ENCODE measurements at places on chromosomes 16 and 17.

DNA sequence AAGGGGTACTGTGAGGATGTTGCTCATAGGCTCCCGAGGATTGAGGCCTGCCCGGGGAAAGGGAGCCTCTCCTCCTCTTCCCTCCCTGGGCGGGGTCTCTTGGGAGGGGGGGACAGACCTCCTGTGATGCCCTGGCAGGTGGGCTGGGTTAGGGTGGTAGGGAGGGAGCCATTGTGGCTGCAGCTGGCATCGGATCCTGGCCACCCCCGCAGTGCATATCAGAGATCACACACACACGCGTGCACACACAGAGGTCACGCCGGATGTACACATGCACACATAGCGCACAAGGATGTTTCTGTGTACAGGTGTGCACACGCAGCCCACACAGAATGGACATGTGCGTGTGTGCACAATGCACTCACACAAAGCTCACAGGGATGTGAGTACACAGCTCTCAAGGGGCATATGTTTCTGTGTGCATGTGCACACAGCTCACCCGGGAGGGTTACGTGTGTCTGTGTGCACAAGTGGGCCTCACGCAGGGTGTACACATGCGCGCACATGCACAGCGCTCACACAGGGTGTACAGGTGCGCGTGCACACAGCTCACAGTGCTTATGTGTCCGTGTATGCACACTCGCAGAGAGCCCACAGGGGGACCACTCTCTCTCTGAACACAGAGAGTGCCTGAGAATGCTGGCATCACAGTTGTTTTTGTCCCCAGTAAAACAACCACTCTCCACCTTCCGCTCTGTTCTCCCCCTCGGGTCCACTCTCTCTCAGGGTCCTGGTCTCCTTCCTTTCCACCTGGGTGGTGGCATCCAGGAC is 2.4 kb downstream of the GJD3 start:
- peak; percentile 9 for ATAC-seq

- no peak for ATAC-seq
These were observed 23.5 kb downstream of the TNRC6A start for GRCh38 chr16:24753000-24753399.

DNA sequence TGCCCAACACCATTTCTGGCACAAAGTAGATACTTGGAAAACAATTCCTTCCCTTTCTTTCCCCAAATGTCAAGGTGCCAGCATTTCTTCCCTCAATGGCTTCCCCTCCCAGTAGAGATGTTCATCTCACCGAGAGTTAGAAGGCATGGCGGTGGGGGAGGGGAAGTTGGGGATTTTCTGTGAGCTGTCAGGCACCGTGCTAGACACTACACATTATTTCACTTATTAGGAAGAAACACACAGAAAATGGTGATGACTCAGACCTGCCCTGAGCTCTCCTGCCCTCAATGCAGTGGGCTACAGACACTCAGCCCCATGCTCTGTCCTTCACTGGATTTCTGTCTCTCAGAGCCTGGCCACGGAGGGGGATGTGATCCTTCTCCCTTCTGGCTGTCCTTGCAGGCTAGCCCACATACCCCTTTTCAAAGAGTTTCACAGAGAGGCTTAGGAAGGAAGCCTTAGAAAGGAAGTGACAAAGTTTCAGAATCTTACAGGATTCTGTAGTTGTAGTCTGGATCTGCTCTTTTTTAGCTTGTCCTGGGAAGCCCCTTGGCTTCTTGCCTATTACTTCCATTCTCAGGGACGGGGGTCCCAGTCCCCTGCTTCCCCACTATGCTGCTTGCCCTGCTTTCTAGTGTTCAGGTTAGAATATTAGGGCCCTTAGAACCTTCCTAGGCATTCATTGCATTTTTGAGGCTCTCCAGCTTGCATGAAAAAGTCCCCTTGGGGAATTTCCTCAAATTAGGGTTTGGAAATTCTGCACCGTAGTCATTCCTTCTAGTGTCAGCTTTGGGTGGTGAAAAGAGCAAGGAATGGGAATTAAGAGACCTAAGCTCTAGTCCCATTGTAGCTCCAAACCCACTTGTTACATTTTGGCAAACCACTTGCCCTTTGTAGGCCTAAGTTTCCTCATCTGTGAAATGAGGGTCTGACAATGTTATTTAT is 12.2 kb upstream of the CCL5 start:
- ATAC-seq = peak; percentile 64

DNA sequence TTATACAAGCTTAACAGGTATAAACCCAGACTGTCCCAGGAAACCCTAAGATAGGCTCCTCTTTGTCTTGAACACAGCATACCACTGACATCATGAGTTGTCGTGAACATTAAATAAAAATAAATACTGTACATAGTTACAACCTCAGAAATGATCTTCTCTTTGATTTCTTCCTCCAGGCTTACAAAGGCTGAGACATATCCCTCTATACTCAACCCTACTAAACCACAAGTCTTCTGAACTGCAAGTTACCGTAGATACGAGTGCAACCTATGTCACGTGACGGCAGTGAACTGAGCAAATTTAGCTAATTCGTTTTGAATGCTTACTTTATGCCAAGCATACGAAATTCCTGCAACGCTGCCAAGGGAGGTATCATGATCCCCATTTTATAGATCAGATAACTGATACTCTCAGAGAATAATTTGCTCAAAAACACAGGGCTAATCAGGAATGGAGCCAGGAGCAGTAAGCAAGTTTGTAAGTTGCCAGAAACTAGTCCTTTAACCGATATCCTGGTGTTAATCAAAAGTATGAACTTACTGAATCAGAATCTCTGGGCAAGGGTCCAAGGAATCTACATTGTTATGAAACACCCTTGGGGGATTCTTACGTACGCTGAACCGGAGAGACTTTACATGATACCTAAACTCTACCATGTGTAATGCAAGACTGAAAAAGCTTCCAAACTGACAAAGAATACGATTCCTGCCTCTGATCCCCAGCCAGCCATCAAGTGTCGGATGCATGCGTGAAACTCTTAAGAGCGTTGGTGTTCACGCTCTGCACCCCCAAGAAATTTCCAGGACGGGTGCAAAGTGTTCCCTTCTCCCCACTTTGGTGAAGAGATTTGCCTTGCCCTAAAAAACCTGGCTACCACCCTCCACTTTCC is 106.2 kb downstream of the XYLT1 start:
- ATAC-seq = no peak

- no peak for ATAC-seq
These were observed 170.7 kb downstream of the NTN1 start for GRCh38 chr17:9192010-9192409.

GRCh38 chr17:44995436-44996001 is 27.4 kb upstream of the C1QL1 start:
- ATAC-seq = no peak

- no peak for ATAC-seq
These were observed 4.8 kb upstream of the AARSD1 start for GRCh38 chr17:42969001-42969581.

DNA sequence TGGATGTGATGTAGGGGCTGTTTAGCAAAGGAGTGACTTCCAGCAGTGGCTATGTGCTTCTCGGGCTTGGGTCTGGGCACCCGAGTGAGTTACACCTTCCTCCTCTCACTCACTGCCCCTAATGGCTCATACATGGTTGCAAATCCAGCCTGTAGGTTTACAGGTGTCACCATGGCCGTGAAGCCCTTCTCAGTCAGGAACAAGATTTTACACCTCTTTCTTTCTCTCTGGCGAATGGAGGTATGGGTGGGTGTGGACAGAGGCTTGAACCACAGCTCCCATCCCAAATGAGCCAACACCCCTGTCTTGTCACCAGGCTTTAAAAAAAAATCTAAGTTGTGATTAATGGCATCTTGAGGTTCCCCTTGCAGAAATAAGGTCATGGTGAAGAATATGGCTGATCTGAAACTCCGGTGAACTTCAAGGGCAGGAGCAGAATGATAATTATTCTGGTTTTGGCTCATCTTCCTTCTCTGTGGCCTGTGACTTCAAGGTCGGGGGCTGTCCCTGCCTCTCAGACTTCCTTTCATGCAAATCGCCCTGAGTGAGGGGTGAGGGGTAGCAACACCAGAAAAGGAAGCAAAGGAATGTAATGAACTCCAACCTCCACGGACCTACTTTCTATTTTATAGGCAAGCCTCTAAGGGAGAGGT is 331.2 kb downstream of the MAF start:
- peak; percentile 94 for ATAC-seq

- ATAC-seq = no peak
These were observed 36.7 kb downstream of the CCDC57 start for GRCh38 chr17:82175951-82176350.

DNA sequence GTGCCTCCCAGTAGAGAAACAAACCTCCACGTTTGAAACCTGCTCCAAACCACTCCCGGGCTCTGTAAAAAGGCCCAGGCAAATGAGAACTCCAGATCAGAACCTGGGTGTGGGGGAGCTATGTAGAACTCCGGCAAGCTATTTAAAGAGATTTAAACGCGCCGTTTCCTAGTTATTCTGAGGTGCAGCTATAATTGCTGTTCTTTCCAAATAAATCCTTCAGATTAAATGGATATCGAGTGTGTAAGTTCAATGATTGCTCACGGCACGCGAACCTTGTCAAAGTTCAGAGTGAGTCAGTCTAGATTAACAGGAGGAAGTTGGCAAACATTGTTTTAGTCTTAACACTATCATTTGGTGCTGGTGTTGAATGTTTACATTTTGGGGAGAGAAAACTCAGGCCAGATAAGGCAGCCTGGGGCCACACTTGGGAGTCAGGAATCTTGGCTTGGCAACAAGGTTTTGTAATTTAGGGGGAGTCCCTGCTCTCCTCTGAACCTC is 92.9 kb upstream of the SALL1 start:
- ATAC-seq = no peak

DNA sequence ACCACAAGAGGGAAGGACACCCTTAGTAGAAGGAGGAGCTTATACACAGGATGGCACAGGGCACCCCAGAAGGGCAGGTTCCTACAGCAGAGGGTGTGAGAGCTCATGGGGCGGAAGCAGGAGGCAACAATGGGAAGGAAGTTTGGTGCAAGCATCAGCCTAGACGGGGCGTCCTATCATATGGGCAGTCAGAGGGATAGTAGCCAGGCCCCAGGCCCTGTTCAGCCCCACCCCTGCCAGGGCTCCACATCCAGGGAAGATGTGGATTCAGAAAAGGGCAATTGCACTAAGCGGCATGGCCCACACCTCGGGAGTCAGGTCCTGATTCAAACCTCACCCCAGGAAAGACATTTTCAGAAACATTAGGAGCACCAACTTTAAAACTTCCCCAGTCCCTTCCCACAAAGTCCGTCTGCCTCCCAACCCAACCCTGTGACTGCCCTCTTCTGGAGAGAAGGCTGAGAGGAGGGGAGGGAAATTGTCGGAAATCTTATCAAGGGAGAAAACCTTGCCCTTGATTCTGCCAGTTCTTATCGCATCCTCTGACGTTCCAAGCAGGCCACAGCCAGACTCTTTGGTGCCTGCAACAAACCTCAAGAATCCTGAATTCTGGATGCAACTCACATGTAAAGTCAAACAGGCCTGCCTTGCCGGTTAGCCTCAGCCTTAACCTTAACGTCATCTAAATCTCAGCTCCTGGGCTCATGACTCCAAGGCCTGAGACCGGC is 198.8 kb upstream of the CDH5 start:
- no peak for ATAC-seq

GRCh38 chr16:86270696-86271095 is 239.6 kb upstream of the FOXF1 start:
- no peak for ATAC-seq

GRCh38 chr16:71711789-71712188 is 12.7 kb downstream of the PHLPP2 start:
- no peak for ATAC-seq

DNA sequence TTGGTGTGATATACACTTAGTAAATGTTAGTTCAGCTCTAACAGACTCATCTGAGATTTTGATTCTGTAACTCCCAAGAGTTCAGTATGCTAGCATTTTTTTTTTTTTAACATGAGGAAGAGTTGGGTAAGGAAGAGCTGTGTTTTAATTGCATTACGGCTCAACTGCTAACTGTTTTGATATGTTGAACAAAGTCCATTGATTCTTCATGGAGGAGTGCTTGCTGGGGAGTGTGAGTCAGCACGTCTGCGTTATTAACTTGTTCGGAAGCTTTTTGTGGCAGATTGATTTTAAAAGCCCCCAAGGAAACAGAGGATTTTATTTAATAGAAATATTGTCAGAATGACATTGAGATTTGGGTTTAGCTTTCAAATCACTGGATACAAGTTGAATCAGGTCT is 45.8 kb downstream of the PITPNC1 start:
- ATAC-seq = no peak

DNA sequence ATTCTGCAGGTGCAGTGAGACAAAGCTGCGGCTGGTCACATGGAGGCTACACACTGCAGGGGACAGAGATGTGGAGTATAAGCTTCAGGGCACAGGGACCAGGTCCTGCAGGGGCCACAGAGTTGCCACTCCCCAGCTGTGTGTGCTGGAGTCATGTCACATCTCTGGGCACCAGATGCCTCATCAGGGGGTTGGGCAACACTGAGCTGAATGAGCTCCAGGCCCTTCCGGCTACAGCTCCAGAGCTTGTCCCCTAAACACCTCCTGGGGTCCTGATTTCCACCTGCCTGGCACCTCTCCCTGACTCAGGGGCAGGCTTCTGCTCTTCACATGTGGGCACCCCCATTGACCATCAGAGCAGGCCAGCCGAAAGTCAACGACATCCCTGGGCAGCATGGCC is 32.5 kb downstream of the SPHK1 start:
- ATAC-seq = no peak

- ATAC-seq = no peak
These were observed 1.6 kb downstream of the CD300LG start for GRCh38 chr17:43848601-43849000.

DNA sequence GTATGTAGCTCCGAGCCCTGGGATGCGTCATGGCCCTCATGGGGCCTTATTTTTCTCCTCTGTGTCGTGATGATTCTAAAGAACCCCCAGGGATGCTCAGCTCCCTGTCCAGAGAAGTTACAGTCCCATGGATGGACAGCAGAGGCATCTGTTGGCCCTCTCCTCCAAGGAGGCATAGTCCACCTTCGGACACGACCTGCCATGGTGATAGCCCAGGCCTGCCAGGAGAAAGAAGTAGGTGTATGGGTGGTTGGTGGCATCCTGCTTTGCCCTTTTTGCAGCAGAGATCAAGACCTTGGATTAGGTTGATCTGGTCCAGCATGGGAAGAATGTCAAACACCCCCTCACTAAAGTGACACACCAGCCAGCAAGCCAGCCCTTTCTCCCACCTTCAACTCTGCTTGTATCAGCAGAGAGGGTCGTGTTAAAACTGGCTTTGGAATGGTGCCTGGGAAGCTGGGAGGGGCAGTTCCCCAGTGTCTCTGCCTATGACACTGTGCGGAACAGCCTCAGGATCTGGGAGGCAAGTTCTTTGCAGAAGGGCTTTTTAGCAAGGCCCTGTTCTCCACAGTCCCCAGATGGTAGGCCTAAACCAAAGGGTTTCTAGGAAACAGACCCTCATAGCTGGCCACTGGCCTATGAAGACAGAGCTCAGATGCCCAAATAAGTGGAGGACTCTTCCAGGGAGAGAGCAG is 259.9 kb upstream of the RPL38 start:
- ATAC-seq = no peak

DNA sequence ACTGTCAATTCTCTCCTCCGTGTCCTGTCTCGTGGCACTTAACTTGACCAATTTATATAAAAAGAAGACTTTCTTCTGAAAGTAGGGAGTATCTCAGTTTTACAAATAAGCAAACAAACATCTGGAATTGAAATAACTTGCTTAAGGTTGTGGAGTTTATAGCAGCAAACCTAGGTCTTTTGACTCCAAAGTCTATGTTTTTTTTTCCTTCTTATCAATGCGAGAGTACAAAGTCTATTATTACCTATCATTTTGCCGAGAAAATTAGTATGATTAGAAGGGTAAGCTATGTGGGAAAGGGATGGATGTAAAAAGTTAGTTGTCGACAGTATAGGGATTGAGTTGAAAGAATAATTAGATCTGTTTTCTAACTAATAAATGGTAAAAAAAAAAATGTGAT is 50.4 kb downstream of the PPM1E start:
- ATAC-seq = no peak

- no peak for ATAC-seq
These were observed 84.4 kb upstream of the NKD1 start for GRCh38 chr16:50463581-50464324.
